ENCODE measurements at places on chromosomes 3 and 15.
A peak's percentile ranks its signal among the peaks of the same experiment; 100 is the strongest.

DNA sequence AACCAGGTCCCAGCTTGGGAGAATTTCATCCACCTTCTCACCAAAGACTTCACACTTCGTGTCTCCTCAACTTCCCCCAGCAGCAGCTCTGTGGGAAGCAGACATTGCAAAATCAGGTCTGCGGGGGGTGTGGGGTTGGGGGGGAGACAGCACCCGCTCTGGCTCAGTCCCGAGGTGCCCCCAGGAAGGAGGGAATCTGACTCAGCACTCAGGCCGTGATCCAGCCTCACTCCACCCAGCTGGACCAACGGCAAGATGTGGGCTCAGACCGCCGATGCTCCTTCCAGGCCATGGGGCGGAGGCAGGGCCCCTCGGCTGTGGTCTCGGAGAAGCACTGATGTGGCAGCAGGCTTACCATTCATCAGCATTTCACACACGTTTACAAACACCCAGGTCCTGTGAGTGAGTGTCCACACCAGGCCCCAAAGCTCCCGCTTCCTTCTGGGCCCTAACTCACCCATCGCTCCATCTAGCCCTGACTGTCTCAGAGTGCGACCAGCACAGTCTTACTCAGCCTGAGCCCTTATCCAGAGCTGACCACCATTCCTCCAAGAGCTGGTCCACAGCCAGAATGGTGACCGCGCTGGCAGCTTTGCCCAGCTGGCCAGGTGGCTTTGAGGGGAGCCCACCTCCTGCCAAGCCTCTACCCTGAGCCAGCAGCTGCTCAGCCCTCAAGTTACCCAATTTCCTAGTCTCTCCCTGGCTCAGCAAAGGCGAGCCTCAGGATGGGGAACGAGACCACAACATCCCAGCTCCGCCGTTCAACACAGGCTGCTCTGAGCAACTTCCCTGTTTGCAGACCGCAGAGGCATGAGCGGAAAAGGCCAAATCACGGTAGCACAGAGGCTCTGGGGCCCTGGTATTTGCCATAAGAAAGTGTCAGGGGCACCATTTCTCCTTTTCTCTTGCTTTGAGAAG lies 3.3 kb downstream of the STAB1 start:
- no peak for DNase-seq

GRCh38 chr3:168036619-168037018 lies 59.1 kb downstream of the GOLIM4 start:
- DNase-seq = no peak

DNA sequence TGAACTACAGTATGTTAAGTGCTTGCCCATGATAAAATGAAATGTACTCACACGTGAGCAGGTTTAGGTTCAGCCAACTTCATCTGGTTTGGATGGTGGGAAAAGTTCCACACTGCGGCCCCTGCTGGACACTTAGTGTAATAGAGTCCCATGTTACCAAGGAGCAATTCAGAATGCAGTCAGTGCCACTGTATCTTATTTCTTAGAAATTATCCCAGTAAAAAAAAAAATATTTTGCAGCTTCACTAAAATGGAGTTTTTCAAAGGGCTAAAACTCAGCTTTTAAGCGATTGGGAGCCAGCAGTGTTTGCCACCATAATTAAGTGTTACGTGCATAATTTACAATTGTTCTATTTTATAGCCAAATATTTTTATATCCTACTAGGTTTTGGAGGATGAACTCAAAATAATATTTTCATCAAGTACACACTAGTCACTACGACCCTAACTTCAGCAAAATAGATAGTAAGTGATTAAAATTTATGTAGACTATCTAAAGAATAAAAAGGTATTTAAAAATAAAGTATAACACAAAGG lies 371.7 kb upstream of the GBE1 start:
- DNase-seq = peak; percentile 14

DNA sequence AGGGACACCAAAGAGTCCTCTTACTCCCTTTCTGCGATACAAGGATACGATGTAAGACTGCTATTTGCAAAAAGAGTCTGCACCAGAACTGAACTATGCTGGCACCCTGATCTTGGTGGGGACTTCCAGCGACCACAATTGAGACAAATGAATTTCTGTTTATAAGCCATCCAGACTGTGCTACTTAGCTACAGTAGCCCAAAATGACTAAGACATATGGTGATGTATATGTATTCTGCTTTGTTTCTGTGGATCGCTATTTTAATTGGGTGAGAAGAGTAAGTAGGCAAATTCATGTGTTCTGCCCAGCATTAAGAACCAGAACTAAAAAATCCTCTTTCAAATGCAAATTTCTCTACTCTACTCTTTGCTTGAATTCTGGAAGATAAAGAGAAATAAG lies 720.9 kb downstream of the DIPK2A start:
- no peak for DNase-seq

DNA sequence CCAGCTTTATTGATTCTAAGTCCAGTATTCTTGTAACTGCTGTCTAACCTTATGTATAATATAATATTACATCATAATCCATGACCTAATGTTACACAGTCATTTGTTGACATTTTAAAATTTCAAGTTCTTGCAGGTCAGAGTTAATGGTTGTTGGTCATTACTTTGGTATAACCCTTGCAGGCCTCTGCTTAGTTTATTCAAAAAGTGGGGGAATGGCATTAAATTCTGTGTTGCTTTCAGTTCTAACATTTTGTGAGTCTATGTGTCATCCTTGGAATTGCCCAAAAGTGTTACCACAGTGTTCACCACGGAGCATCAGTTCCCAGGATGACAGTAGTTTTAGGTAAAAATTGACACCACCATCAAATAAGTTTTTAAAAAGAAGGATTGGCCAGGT lies 174.8 kb upstream of the BCL6 start:
- DNase-seq = no peak

DNA sequence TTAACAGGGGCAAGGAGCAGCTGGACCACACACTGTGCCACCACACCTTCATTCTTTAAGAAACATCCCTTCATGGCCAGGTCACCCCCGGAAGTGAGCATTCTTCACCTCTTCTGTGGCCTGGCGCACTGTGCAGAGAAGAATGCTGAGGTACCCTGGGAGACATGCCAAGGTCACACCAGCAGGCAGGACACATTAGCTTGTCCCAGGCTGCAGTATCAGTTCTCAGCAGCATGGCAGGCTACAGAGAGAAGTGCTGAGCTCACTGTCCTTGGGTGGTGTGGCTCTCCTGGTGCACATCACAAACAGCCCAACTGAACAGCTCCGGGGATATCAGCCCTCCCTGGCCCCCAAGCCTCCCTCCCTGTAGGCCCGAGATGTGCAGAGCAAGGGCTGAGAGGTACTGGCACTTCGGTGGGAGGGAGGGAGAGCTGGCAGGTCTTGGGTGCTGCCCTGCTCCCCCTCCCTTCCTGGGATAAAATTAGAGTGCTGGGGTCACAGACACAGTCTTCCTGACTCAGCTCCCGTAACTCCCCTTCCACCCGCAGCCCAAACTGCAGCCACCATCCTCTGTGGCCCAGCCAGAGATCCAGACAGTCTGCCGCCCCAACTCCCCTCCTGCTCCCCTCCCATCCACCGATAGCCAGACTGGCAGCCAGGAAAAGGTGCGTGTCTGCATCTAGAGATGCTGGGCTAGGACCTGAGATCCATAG lies 13.4 kb downstream of the SEMA7A start:
- no peak for DNase-seq

DNA sequence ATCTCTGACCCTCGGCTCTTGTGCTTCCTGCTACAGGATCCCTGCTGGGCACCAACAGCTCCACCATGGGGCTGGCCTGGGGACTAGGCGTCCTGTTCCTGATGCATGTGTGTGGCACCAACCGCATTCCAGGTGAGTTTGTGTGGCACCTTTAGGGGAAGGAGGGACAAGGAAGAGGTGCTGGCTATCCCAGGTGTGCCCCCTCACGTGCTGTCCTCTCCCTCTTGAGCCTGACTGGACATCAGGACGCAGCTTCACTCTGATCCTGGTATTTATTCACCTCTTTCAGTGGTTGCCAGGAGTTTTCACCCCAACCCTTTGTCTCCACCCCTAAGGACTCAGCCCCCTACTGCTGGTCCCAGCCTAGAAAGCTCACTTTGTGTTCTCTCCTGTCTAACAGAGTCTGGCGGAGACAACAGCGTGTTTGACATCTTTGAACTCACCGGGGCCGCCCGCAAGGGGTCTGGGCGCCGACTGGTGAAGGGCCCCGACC lies 960 bp downstream of the THBS1 start:
- DNase-seq = no peak

GRCh38 chr3:134904776-134905646 lies 110.0 kb downstream of the EPHB1 start:
- no peak for DNase-seq

DNA sequence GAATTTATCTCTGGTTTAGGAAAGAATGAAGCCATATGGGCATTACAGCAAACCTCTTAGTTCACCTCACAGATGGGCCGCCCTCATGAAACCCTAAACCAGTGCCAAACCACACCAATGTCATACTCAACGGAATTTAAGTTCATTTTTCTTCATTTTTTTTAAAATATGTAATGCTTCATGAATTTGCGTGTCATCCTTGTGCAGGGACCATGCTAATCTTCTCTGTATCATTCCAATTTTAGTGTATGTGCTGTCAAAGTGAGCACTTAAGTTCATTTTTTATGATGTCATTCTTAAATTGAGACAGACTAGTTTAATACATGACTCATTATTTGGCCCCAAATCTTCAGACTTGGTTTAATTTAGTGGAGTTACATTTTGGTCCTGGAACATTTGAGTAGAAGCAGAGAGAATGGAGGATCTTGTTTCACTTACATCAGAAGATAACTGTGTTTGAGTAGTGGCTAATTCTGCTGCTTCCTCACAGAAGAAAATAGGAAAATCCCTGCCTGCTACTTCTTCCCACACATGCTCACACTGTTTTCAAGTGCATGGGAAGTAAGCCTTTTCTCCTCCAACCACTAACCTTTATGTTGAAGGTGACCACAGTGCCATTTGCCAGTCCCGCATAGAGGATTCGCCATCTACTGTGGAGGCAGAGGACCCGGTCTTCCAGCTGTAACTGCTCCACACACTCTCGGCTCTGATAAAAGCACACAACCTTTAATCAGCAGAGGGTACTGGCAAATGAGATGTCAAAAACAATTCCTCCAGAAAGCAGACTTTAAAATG lies 63.3 kb downstream of the ZNF106 start:
- DNase-seq = no peak

DNA sequence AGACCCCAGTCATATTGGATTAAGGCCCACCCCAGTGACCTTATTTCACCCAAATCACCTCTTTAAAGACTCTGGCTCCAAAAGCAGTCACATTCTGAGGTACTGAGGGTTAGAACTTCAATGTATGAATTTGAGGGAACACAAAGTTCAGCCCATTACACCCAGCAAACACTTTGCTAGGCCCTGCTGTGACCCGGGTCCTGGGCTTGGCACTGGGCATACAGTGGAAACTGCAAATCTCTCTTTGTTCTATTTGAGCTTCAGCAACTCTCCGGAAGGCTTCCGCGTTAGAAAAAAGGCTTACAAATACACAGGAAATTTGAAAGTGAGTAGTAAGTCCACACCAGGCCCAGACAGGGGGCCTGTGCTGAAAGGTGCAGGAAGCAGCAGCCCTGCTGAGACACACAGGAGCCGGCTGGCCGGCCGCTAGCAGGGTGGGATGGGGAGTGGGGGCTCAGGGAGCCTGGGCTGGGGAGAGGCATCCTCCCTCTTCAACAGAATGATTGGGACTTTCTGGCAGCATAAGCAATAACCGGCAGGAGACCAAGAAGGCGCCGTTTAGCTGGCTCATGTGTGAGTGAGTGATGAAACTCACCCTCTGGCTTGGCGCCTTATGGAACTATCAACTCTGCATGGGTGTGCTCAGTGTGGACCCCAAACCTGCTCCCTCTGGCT lies 13.0 kb downstream of the LIPC start:
- DNase-seq = no peak

- DNase-seq = no peak
These were observed 81.9 kb upstream of the CDV3 start for GRCh38 chr3:133491481-133492059.
